ENCODE measurements at places on chromosomes 11 and 22.

DNA sequence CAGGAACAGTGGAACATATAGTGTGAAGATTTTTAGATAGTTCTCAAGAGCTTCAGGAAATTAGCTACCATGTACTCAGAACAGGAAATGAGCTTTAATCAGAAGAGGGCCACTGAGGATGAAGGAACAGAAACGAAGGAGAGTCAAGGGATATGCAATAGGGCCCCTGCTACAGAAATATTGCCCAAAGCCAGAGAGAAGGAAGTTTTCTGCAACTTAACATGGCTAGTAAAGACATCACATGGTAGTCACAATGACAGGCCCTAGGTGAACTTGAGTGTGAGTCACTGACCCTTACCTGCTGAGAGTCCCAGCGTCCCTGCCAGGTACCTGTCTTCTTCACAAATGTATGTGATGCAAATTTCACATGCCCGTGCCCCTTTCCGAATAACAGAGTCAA, 25.2 kb upstream of the CARD16 start:
- no peak overlapping the region for H3K4me3 ChIP-seq
- no peak for DNase-seq
- H3K27ac ChIP-seq: no peak overlapping the region
- no peaks in the 10 kb centered on the region for H3K36me3 ChIP-seq

DNA sequence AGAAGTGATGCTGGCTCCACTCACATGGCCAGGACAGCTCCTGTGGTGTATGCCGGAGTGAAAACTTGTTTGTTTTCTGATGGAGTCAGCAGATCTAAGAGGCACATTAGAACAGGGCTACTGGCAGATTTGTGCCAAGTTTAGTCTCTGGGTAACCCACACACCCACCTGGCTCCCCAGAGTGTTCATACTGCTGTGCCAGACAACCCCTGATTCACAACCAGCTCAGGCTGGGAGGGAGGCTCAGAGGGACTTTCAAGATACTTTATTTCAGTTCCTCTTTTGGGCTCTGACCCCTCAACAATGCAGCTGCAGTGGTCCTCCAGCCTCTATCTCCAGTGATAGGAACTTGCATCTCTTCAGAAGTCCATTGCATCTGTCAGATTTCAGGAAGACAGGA, 8.5 kb downstream of the NTM start:
- H3K4me3 ChIP-seq: no peak overlapping the region
- H3K4me1 ChIP-seq: no peaks in the 10 kb centered on the region
- peaks cover 7% of the 10 kb centered on the region for H3K27me3 ChIP-seq
- DNase-seq: no peak
- no peaks in the 10 kb centered on the region for H3K36me3 ChIP-seq
- H3K27ac ChIP-seq: no peak overlapping the region

DNA sequence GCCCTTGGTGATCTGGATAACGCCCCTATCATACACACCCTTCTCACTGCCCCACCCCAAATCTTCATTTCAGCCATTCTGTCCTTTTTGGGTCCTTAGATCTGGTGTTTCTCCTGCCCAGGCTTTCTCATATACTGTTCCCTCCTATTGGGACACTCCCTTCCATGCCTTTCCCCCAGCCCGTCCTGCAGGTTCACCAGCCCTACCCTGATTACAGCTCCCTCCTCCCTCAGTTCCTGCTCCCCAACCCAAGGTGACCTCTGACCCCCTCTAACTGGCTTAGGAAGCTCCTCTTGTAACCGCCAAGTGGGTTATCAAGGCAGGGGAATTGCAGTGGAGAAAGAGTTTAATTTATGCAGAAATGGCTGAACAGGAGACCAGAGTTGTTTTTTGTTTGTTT, 13.0 kb downstream of the MTFP1 start:
- H3K4me3 ChIP-seq: no peak overlapping the region
- H3K27me3 ChIP-seq: peaks cover 33% of the 10 kb centered on the region
- no peak for DNase-seq
- H3K36me3 ChIP-seq: peaks cover 15% of the 10 kb centered on the region
- peaks cover 34% of the 10 kb centered on the region for H3K4me1 ChIP-seq

GRCh38 chr11:108698844-108699642, 34.2 kb downstream of the DDX10 start:
- no peak overlapping the region for H3K27ac ChIP-seq
- no peaks in the 10 kb centered on the region for H3K4me1 ChIP-seq
- H3K36me3 ChIP-seq: peaks cover 10% of the 10 kb centered on the region

GRCh38 chr11:65859812-65860277, 388 bp upstream of the MUS81 start:
- H3K27me3 ChIP-seq: no peaks in the 10 kb centered on the region
- H3K36me3 ChIP-seq: peaks cover 16% of the 10 kb centered on the region
- DNase-seq: no peak

GRCh38 chr11:132464939-132465338, 1067.4 kb downstream of the OPCML start:
- no peaks in the 10 kb centered on the region for H3K27me3 ChIP-seq
- DNase-seq: no peak
- no peaks in the 10 kb centered on the region for H3K4me1 ChIP-seq
- H3K36me3 ChIP-seq: no peaks in the 10 kb centered on the region

DNA sequence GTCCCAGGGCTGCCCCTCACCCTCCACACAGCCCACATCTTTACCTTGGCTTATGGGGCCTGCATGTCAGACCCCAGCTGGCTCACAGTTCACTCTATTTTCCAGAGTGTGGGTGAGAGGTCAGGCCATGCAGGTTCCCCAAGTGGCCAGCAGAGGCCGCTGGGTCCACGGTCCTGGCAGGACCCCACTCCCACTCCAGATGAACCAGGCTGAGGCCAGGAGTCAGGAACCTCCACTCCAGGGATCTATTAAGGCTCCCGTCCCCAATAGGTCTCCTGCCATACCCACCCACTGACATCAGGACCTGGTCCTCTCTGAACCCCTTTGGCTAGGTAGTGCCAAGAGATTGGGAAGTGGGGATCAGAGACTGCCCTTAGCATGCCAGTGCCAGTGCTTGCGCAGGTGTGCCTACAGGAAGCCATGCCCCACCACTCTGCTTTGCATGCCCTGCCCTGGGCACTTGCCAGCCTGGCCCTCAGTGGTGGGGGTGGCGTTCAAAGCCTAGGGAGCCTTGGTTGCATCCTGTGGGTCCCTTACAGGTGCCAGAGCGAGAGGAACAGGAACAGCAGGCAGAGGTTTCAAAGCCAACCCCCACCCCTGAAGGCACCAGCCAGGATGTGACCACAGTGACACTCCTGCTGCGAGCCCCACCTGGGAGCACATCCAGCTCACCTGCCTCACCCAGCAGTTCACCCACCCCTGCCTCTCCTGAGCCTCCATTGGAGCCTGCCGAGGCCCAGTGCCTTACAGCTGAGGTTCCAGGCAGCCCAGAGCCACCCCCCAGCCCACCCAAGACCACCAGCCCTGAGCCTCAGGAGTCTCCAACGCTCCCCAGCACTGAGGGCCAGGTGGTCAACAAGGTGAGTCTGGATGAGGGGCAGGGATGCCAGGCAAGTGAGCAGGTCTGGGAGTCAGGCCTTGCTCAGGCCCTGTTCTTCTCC, 8.3 kb downstream of the SMTN start:
- no peaks in the 10 kb centered on the region for H3K36me3 ChIP-seq
- no peak overlapping the region for H3K4me3 ChIP-seq
- no peak overlapping the region for H3K27ac ChIP-seq
- no peaks in the 10 kb centered on the region for H3K27me3 ChIP-seq
- DNase-seq: no peak
- H3K4me1 ChIP-seq: peaks cover under 1% of the 10 kb centered on the region

GRCh38 chr11:121112498-121113455, 11.7 kb downstream of the TECTA start:
- DNase-seq: no peak
- peaks cover 21% of the 10 kb centered on the region for H3K27me3 ChIP-seq
- no peak overlapping the region for H3K27ac ChIP-seq
- no peak overlapping the region for H3K4me3 ChIP-seq
- H3K36me3 ChIP-seq: no peaks in the 10 kb centered on the region

DNA sequence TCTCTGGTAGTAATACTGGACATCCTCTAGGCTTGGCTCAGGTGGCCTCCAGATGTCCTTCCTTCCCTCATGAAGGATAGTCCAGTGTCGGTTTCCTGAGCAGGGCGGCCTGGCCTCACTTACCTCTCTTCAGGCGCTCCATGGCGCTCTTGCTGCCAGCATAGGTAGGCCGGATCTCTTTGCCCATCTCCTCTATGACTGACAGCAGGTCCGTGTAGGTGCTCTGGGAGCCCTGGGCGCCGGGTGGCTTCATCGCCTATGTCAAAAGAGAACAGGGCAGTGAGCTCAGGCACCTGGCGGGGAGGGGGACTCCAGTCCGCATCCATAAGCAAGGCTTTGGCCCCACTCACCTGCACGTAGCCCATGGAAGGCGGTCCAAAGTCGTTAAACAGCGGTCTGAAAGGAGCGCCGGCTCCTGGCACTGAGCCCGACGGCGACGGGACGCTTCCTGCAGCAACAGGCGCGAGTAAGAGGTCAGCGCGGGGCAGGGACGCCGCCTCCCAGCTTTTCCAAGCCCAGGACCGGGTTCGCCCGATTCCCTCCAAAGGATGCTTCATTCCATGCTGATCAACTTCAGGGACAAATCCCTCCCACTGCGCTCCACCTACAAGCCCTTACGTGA, 609 bp downstream of the CDK2AP2 start:
- peaks cover 3% of the 10 kb centered on the region for H3K27me3 ChIP-seq
- H3K4me1 ChIP-seq: peaks cover 32% of the 10 kb centered on the region
- DNase-seq: no peak
- peak overlapping the region; percentile 92 for H3K4me3 ChIP-seq
- peak overlapping the region; percentile 93 for H3K27ac ChIP-seq

DNA sequence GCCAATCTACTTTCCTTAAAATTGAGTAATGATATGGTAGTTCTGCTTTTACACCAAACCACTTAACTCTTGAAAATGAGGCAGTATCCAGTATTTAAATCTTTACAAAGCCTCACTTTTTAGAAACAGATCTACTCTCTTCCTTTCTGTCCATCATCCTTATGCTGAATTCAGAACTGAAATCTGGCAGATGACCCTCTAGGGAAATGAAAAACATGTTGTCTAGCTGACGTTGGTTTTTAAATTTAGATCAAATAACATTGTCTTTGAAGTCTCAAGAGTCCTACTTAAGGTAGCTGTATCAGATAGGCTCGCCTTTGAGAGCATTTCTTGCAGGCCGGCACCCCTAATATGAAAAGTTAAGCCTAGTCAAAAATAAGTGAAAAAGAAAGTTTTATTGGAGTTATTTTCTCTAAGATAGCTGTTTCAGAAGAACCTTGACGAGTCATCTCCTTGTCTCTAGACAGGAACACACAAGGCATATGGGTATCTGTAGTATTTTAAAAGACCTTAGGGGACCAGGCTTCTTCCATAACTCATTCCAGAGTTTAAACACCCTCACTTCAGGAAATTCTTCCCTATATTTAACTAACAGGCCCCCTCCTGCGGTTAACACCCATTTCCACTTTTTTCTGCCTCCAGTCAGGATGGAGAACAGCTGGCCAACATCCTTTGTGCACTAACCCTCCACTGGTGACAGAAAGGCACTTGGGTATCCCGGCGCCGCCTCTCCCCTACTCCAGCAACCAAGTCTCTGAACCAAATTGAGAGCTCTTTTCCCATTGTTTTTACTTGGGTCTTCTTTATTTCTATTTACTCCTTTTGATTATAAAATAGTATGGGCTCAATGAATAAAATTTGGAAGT, 81.2 kb downstream of the WNT11 start:
- H3K36me3 ChIP-seq: peaks cover 4% of the 10 kb centered on the region
- H3K27ac ChIP-seq: no peak overlapping the region
- H3K4me1 ChIP-seq: peaks cover 9% of the 10 kb centered on the region
- H3K4me3 ChIP-seq: no peak overlapping the region
- DNase-seq: no peak

GRCh38 chr11:34651551-34651950, 30.7 kb downstream of the EHF start:
- peak overlapping the region; percentile 22 for H3K4me3 ChIP-seq
- no peak overlapping the region for H3K27ac ChIP-seq
- H3K36me3 ChIP-seq: peaks cover 9% of the 10 kb centered on the region
- peaks cover 25% of the 10 kb centered on the region for H3K4me1 ChIP-seq
- no peak for DNase-seq
- H3K27me3 ChIP-seq: peaks cover 47% of the 10 kb centered on the region

- H3K27me3 ChIP-seq: no peaks in the 10 kb centered on the region
- no peaks in the 10 kb centered on the region for H3K36me3 ChIP-seq
- H3K27ac ChIP-seq: no peak overlapping the region
- H3K4me1 ChIP-seq: no peaks in the 10 kb centered on the region
- H3K4me3 ChIP-seq: no peak overlapping the region
Observed at GRCh38 chr11:5210376-5210885, 9.9 kb upstream of the OR51V1 start.

DNA sequence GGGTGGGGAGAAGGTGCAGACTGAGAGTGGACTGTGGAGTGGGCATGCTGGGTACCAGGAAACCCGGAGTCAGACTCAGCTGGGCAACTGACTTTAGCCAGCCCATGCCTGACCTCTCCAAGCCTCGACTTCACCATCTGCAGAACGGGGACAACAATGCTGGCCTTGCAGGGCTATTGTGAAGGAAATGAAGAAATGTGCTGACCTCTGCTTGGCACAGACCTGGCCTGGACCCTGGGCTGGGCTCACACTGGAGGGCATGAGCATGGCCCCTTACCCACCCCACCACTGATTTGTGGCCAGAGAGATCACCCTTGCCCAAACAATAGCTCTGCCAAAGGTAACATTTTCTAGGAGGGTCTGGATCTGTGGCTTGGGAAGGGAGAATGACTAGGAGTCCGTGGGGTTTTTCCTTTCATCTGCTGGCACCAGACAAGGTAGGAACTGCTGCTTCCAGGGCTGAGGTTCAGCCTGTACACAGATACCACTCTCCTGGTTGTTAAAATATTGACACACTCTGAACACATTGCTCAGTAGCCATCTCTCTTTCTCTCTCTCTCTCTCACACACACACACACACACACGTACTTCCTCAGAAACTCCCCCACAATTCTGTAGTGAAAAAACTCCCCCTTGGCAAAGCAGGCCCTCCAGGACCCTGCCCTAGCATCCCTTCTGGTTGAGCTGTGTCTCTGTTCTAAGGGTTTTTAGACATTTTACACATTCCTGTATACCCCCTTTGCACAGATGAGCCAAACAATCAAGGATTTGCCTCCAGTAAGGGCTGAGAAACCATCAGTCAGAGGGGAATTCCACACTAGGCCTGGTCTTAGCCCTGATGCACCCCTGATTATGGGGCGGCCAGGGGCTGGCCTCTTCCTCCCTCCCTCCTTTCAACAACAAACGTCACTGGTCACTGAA, 1.0 kb downstream of the MOGAT2 start:
- no peak for DNase-seq
- no peaks in the 10 kb centered on the region for H3K36me3 ChIP-seq
- H3K4me1 ChIP-seq: no peaks in the 10 kb centered on the region
- no peak overlapping the region for H3K4me3 ChIP-seq
- peaks cover 18% of the 10 kb centered on the region for H3K27me3 ChIP-seq

GRCh38 chr11:131787119-131787518, 416.7 kb downstream of the NTM start:
- no peaks in the 10 kb centered on the region for H3K36me3 ChIP-seq
- H3K27me3 ChIP-seq: peaks cover 15% of the 10 kb centered on the region
- no peak overlapping the region for H3K27ac ChIP-seq

DNA sequence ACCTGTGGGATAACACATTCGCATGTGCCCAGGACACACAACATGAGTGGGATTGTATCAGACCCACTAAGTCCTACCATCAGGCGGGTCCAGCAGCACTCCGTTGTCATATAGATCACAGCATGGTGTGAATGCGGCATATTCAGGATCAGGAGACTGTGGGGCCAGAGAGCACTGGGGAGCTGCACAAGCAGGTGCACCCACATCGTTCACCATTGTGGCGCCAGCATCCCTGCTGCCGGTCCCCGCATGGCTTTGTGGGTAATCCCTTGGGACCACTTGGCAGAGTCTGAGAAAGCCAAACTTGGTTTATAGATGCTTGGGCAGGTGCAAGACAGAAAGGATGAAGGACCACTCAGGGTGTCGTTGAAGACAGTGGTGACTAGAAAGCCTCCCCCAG, 201.6 kb upstream of the B3GAT1 start:
- H3K36me3 ChIP-seq: no peaks in the 10 kb centered on the region
- no peaks in the 10 kb centered on the region for H3K4me1 ChIP-seq
- no peak overlapping the region for H3K27ac ChIP-seq
- H3K27me3 ChIP-seq: peaks cover 16% of the 10 kb centered on the region
- no peak for DNase-seq
